ENCODE measurements at places on chromosomes 4 and X.

- DNase-seq: no peak
Measured at GRCh38 chr4:137393044-137393443, 139.2 kb downstream of the PCDH18 start.

DNA sequence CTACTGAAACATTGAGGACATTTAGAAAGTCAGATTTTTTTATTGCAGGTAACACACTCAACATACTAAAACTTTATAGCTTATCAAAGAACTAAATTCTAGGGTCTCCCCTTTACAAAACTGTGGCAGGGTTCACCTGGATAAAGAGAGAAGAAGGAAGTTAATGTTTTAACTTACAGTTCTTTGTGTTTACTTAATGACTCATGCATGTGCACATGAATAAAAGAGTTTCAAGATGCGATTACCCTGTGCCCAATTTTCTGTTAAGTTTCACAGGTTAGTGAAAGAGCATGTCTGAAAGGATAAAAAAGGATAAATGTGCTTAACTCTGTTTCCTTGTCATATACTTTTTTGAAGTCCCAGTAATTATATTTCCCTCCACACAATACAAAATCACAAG lies 16.8 kb downstream of the DCAF8L1 start:
- DNase-seq: no peak

- DNase-seq: no peak
Measured at GRCh38 chrX:96453139-96453538, 231.5 kb upstream of the DIAPH2 start.

DNA sequence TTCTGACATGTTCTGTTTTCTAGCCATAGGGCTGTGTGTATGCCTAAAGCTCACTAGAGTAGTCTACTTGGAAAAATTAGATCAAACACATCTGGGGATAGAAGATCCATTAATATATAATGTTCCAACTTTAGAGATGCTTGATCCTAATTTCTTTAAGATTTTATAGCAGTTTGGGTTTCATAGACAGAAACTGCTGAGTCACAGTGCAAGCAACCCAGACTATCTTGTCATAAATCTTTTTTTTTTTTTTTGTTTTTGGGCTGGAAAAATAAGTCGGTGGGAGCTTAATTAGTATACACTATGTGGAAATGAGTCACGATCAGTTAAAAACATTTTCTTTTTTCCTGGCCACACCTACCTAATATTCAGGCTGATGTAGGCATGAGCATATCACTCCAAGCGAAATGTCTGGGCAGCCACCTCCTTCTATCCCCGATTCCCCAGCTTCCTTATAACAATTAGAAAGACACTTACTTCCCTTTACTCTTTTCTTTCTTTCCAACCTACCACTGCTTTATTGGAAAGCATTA lies 58.2 kb upstream of the CASK start:
- no peak for DNase-seq

DNA sequence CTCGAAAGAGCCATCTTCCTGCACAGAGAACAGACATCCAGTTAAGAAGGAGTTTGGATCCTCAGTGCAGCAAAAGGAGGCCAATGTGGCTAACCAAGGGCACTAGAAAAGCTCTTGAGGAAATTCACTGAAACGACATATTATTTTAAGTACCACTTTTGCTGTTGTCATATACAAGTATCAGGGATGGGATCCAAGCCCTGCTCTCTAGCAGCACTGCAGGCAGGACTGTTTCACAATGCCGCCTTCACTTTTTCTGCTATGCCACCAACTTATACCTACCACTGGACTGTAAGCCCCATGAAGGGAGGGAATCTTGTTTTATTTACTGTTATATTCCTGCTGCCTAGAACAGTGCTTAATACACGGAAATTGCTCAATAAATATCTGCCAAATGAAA lies 299.0 kb downstream of the NR3C2 start:
- no peak for DNase-seq

Data from stimulated activated CD8-positive, alpha-beta memory T cell treated with anti-CD3 and anti-CD28 coated beads, Interleukin-4, amount 100 ng/mL, for 1 hour (primary cell).